ENCODE measurements at places on chromosomes 6 and 20.

DNA sequence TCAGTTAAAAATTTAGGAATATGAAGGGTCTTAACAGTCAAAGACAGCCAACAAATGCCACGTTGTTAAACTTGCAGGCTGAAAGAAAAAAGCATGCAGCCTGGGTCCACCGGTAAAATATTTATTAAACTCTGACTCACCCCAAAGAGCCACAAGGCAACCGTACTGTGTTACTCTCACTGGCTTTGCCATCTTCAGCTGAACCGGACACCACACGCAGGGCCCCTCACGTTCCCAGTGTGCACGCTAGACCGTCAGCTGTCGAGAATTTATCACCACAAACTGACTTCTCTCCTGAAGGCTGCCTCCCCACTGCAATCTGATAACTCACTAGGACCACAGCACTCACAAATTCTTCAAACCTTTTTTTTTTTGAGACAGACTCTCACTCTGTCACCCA is 30.7 kb downstream of the HUS1B start:
- DNase-seq: no peak

- DNase-seq: no peak
These were observed 85.3 kb downstream of the DCDC2 start for GRCh38 chr6:24272553-24272952.

DNA sequence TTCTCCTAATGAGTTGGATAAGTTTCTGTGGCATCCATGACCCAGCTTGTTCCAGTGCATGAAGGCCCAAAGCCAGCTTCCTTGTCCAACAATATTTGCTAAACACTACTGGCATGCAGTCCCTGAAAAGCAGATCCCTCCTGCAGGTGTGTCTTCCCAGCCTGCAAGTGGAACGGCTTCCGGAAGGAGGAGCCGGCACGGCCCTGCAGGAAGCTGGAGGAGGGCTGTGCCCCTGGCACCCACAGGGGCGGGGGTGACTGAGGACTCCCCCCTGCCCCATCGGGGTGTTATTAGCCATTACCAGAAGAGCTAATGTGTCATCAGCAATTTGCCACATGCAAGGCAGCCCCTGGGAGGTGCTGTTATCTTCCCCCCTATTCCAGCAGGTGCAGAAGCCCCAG is 27.4 kb downstream of the NPEPL1 start:
- DNase-seq: peak; percentile 64

- peak; percentile 78 for DNase-seq
These were observed 13.2 kb downstream of the ZNF831 start for GRCh38 chr20:59176812-59177211.

- DNase-seq: no peak
These were observed 34.4 kb downstream of the NCOA7 start for GRCh38 chr6:125824946-125825771.

- no peak for DNase-seq
These were observed 43.8 kb downstream of the EYA2 start for GRCh38 chr20:46938434-46938833.

- DNase-seq: no peak
These were observed 68.5 kb downstream of the TMEM200A start for GRCh38 chr6:130434174-130434873.

DNA sequence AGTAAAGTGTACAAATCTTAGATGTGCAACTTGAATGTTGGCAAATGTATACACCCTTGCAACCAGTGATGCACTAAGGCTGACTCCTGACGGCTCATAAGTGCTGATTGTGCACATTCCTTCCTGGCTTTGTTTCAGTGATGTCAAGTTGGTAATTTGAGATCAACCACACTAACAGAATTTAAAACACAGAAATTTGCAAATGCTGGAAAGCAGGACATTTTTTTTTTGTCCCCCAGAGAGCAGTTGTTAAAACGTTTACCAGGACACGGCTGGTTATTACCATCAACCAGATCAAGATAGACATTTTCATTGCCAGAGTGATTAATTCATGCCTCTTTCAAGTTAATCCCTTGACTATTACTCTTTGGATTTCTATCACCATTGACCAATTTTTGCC is 735.6 kb downstream of the RFPL4B start:
- DNase-seq: no peak

GRCh38 chr6:46618726-46619125 is 33.9 kb downstream of the CYP39A1 start:
- DNase-seq: no peak

GRCh38 chr6:108476847-108477430 is 83.8 kb upstream of the FOXO3 start:
- no peak for DNase-seq

DNA sequence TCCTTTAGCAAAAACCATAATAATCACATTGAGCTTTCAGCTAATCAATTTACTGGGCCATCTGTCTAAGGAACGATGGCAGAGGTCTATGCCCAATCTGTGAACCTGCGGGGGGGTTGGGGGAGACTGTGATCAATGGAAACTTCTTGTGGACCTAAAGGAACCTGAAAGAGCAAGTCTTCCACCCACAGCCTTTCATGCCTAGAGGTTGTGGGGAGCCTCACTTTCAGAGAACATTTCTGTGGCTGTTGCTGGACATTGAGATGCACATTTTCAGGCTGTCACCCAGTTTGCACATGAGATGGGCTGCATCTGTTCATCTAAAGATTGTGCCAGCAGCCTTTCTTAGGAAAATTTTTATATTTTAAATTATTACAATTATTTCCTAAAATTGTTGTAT is 310.0 kb upstream of the SPTLC3 start:
- no peak for DNase-seq

DNA sequence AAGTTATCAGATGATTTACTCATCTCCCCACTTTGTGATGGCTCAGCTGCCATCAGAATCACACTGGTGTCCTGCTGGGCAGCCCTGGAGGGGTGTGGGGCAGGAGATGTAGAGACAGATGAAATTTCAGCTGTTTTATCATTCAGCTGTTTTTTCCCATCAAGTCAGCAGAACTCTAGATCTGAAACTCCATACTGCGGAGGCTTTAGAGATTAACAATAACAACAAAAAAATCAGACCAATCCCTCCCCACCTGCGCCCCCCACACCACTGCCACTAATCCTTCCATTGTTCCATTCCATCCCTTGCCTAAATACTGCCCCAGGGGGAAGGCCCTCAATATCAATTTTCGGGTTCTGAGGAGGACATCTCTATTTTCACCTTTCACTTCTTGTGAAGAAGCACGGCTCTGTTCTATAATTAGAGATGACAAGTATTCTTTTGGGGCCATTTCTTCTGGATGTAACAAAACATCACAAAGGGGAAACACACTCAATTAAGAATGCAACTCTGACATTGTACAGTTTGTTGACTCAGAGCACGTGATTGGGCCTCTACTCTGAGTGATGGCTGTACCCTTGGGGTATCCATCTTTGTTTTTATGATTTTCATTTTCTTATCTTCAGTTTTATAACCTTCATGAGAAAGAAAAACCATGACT is 396.3 kb downstream of the ZFAND3 start:
- DNase-seq: peak; percentile 21
